OCI-LY7 (cell line): ENCODE measurements at places on chromosomes 16 and 17.

DNA sequence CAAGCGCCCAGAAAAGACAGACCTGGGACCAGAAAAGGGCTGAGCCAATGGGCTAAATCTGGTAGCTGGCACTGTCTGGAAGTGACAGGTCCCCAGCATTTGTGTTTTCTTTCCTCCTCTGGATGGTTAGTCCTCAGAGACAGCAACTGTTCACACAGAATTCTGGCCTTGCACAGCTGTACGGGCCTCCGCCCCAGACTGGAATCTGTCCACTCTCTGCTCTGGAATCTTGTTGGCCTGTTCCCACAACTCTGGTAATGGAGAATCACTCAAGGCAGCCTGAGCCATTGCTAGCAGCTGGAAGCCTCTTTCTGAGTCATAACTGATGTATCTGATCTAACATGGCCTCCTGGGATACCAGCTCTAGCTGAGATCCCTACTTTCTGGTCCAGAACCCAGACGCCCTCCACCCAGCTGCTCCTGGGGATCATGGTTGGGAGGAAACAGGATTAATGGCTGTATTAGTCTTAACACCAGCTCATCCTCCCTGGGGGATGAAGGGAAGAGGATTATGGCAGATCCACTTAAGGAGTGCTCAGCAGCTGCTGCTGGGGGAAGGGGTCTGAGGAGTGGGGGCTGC lies 9.1 kb downstream of the ZNF668 start:
- no peak for DNase-seq

DNA sequence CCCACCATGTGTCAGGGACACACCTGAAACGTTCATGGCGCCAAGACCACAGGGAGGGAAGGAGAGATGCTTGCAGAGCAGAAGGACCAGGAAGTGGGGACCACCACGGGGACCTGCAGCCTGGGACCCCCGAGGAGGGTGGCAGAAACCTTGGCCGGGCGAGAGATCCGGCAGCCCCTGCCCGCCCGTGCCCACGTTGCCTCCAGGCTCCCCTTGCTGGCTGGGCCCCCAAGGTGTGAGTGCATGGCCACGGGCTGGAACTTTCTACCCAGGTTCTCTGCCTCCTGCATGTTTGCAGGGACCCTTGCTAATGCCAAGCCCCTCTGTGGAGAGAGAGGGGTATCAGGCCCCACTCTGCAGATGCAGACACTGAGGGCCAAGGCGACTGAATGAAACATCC lies 50.4 kb downstream of the USP22 start:
- DNase-seq: no peak

DNA sequence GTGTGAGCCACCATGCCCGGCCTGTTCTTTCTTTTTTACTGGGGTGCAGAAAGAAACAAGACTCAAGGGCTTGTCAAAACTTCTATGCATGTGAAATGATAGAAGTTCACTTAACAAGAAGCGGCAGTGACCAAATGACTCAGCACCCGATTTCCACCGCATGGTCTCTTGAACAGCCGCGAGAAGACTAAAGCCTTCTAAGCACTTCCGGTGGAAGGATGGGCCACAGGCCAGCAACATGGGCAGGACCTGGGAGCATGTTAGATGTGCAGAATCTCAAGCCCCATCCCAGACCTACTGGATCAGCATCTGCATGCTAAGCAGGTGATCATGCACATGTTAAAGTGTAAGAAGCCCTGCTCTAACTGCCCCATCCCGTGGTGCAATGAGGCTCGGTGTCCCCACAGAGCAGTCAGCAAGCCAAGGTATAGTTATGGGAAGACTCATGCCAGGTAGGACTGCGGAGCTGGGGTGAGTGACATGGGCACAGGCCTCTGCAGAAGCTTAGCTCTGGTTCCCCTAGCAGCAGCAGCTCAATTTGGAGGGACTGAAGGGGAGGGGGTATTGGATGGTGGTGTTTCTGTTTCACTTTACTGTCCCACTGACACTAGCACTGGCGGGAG lies 88.5 kb upstream of the HNF1B start:
- DNase-seq: no peak

DNA sequence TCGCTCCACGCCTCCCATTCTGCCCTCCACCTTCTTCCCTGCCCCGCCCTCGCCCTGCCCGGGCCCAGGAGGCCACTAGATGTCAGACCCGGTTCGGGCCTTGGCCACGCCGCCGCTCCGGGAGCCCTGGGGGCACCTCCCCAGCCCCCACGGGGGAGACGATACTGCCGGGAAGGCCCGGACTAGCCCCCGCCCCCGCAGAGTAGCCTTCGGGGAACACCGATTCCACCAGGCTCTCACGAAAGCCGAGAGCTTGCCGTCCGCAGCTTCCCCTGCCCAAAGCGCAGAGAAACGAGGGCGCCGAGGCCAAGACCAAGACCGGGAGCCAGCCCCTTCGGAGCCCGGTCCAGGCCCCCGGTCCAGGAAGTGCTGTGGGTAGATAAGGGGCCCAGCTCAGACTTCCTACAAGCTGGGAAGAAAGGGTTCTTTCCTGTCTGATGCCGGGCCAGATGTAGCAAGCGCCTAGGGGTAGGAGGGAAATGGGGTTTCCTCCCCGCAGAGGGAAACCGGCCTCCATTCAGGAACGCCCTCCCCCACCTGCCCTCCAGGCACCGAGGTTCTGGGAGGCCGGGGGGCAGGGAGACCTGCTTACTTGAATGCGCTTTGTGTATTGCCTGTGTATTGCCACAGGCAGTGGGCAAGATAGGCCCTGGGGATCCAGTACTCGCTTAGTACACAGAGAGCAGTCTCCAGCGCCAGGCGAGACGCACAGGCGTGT lies 806 bp upstream of the CYB561 start:
- no peak for DNase-seq
